Fibroblast of villous mesenchyme (primary cell): ENCODE measurements at places on chromosomes 3 and 15.

GRCh38 chr3:117054556-117054955 is 345.0 kb downstream of the TUSC7 start:
- no peak for DNase-seq

GRCh38 chr3:100104817-100105413 is 9.4 kb downstream of the FILIP1L start:
- no peak for DNase-seq

DNA sequence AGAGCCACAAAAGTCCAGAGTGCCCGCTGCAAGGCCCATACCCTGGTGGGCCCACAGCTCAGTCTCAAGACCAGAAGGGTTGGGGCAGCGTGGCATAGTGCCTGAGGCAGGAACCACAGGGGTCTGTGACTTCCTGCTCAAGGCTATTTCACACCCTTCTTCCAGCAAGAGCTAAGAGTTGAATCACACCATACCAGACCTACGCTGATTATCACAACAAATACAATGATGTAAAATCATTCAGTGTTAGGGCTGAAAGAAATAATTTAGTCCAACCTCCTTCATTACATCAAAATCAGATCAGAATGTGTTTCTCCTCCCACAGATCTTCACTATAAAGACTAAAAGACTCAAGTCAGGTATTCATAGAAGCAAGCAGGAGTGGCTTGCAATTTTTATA is 27.8 kb upstream of the ST8SIA2 start:
- DNase-seq, result no peak

DNA sequence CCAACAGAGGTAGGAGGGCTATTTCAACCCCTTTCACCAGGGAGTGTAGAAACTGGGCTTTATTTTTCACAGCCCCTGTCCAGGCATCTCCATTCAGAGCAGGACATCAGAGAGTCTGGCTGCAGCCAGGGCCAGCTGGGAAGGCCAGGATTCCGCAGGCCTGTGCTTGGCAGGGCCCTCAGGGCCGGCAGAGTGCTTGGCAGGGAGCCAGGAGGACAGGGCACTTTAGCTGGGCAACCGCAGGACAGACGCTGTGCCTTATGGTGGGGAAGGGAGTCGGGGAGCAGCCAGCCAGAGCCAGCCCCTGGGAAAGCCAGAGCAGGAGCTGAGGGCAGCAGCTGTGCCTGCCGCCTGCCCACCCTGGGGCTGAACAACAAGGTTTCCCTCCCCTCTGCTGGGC is 34.5 kb upstream of the IQCF6 start:
- DNase-seq, result no peak

- no peak for DNase-seq
These were observed 201.4 kb upstream of the CBLB start for GRCh38 chr3:106070187-106070586.

DNA sequence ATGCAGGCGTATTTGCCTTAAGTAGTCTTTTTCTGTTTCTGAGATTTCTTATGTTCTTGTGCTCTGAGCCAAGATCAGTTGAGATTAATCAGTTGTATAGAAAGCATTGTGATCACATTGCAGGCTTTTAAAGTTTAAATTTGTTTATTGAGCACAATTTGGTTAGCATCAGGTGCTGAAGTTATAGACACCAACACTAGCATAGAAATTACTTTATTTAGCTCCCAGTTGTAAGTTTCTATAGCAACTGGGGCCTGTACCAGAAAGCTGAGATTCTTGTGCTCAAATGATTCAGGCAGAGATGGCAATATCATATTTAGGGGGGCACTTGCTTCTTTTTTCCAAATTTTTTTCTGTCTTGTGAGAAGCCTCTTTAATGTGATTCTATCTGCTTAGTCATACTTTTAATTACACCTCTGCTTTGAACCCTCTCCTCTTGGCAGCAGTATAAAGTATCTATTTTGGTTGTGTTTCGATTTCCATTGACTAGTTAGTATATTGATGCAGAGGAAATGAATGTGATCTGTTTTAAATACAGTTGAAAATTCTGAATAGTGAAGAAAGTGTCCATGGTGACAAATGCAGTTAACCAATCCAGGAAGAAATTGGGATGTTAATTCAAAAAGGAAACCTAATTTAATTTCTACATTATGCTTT is 241.7 kb upstream of the GBE1 start:
- DNase-seq, result no peak

- DNase-seq, result no peak
These were observed 71.1 kb upstream of the DLG1 start for GRCh38 chr3:197369545-197369944.

DNA sequence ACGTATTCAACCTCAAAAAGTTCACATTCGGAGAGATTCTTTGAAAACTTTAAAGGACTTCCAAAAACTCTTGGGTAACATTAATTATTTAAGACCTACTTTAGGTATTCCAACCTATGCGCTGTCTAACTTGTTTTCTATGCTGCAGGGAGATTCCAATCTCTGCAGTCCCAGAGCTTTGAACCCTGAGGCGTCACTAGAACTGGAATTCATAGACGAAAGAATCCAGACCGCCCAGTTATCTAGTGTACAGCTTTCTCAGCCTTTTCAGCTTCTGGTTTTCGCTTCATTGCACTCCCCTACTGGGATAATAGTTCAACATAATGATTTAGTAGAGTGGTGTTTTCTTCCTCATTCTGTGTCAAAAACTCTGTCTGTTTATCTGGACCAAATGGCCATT is 711.3 kb downstream of the ROBO1 start:
- no peak for DNase-seq

GRCh38 chr3:33273628-33274027 is 3.6 kb upstream of the FBXL2 start:
- no peak for DNase-seq

GRCh38 chr3:177713928-177714900 is 516.9 kb upstream of the TBL1XR1 start:
- DNase-seq, result no peak

- no peak for DNase-seq
These were observed 5.8 kb downstream of the CCRL2 start for GRCh38 chr3:46412786-46413298.

DNA sequence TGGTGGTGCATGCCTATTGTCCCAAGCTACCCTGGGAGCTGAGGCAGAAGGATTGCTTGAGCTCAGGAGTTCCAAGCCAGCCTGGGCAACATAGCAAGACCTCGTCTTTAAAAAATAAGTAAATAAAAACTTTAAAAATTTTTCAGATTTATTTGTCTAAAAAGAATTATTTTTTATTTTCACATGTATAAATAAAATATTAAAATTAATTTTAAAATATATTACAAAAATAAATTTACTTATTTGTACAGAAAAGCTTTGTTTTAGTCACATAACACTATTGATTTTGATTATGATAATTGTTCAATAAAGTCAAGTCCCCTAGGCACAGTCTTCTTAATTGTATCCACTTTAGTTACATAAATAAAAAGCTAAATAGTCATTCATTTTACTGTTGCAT is 85.2 kb downstream of the FILIP1L start:
- DNase-seq, result no peak

GRCh38 chr15:31024330-31024729 is 32.9 kb upstream of the MTMR10 start:
- peak; percentile 82 for DNase-seq

GRCh38 chr3:67329358-67329757 is 325.1 kb downstream of the SUCLG2 start:
- no peak for DNase-seq

- no peak for DNase-seq
These were observed 226.8 kb upstream of the ST8SIA2 start for GRCh38 chr15:92166751-92167405.

GRCh38 chr3:82229397-82229796 is 468.0 kb upstream of the GBE1 start:
- DNase-seq, result no peak

- DNase-seq, result no peak
These were observed 94.1 kb downstream of the FAM43A start for GRCh38 chr3:194779729-194780224.

- DNase-seq, result no peak
These were observed 651 bp downstream of the MTMR14 start for GRCh38 chr3:9649791-9650521.

- DNase-seq, result no peak
These were observed 83.8 kb downstream of the ROBO1 start for GRCh38 chr3:79684041-79684440.

- no peak for DNase-seq
These were observed 10.9 kb upstream of the OXTR start for GRCh38 chr3:8780279-8780678.

DNA sequence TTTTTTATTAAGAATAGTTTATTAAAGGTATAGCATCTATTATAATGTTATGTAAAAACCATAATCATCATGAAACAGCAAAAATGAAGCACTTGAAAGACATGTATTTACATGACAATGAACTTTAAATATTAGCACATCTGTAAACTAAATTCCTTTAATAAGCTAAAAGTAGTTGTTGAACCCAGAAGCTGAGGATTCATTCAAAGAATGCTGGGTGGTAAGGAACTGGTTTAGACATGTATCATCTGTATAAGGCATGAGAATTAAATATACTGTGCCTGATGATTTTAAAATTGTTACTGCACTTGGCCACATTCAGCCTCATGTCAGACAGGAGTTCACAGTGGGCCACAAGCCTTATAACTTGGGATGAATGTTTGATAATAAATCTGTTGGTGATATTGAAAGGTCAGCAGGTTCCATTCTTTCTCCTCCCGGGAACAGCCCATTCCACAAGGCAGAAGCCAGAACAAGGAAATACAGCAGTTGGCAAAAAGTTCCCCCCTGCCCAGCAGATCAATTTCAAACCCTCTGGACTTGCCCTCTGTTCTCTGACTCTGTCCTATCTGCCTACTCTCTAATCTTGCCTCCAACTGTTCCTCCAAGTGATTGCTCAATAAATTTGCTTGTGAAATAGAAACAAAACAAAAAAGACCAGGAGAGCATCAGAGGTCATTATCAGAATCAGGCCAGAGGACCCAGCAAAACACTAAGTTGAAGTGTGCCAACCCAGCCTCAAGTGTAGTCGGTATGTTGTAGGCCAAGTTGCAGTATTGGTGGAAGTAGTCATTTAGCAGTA is 49.8 kb upstream of the TEX264 start:
- DNase-seq, result peak; percentile 75

DNA sequence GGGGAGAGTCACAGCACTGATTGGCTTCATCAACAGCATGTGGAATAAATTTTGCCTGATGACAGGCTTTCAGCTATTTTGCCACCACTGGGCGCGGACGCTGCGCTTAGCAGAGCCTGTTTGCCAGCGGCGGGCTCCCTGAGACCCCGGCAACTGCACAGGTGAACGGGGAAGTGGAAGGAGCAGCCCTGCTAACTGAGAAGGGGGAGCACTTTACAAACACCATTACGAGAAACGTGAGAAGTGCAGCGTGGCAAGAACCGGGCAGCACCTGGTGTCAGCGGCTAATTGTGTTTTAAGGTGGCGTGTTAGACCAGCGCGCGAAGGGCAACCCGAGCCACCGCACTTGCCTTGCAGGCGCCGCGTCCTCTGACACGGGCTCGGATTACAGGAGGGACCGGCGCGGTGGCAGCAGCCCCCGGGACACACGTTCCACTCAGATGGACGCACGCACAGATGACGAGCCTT is 307.8 kb upstream of the ARRDC4 start:
- no peak for DNase-seq

GRCh38 chr3:65436580-65436979 is 602.1 kb downstream of the MAGI1 start:
- peak; percentile 12 for DNase-seq

DNA sequence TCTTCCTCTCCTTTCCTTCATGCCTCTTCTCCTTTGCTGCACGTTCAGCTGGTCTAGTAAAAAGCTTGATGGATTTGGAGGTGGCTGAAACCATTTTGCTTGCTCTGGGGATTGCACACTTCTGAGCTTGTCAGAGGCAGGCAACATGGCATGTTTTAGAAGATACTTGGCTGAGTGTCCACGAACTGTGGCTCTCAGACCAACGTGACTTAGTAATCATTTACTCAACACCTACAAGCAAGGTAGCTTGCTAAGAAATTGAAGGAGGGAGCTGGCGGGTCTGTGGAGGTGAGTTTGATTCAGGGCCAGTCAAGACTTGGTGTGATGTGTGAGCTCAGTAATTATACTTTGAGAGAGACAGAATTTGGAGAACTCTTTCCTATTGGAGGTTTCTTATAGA is 196.0 kb downstream of the LPP start:
- DNase-seq, result no peak

DNA sequence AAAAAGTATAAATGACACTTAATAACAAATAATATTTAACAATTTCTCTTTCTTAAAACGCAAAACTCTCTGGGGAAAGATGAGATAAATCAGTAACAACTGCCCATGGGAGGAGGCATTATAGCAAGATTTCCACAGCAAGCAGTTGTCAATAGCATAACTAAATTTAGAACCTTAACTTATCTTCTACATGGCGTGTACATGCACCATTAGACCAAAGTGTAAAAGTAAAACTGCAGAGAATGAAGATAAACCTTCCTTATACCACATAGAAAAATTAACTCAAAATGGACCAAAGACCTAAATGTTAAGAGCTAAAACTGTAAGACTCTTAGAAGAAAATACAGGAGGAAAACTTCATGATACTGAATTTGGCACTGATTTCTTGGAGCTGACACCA is 39.9 kb downstream of the MYO5A start:
- no peak for DNase-seq

GRCh38 chr15:57611123-57611522 is 19.4 kb downstream of the MYZAP start:
- no peak for DNase-seq

DNA sequence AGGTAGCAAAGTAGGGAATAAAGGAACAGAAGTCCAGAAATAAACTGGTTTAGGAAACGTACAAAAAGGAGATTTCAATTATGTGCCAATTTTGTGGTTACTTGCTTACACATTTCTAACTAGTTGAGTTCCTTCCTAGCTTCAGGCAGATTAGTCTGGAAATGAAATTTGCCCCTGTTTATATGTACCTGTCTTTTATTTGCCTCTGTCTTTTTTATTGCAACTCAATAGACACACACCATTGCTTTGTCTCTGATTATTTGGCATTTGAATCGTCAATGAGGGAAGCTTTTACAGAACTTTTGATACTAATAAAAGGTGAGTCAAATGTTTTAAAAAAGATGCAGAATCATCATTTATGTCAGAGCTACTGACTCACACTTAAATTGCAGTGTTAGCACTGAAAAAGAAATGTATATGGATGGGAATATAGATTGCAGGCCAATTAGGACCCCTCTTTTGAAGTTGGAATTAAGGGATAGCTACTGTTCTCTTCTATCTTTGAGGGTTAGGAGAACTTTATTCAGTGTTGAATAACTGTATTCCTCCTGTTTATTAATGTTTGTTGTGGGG is 60.5 kb downstream of the TRAK1 start:
- no peak for DNase-seq

DNA sequence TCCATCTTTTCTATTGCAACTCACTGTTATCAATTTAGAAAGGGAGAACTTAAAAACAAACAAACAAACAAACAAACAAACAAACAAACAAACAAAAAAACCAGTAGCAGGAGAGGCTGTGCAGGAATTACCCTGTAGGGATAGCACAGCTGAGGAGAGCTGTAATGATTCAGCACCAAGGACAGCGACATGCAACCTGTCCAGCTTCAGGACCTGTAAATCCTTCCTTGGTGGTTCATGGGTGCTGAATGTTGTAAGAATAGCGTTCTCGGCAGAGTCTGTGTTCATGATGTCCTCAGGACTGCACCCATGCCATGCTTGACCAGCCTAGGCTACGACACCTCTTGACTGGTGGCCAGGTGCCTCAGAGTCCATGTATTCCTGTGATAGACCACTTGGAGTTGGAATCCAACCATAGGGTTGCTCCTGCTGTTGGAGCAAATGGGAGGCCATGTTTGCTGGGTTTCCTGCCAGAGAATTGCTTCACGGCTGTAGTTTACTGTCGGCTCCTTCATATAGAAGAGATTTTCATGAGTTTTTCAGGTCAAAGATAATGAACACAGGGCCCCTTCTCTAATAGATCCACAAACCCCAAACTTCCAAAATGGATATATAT is 65.9 kb downstream of the CACNA2D3 start:
- DNase-seq, result peak; percentile 44
